ENCODE measurements at places on chromosomes 13 and 19.

DNA sequence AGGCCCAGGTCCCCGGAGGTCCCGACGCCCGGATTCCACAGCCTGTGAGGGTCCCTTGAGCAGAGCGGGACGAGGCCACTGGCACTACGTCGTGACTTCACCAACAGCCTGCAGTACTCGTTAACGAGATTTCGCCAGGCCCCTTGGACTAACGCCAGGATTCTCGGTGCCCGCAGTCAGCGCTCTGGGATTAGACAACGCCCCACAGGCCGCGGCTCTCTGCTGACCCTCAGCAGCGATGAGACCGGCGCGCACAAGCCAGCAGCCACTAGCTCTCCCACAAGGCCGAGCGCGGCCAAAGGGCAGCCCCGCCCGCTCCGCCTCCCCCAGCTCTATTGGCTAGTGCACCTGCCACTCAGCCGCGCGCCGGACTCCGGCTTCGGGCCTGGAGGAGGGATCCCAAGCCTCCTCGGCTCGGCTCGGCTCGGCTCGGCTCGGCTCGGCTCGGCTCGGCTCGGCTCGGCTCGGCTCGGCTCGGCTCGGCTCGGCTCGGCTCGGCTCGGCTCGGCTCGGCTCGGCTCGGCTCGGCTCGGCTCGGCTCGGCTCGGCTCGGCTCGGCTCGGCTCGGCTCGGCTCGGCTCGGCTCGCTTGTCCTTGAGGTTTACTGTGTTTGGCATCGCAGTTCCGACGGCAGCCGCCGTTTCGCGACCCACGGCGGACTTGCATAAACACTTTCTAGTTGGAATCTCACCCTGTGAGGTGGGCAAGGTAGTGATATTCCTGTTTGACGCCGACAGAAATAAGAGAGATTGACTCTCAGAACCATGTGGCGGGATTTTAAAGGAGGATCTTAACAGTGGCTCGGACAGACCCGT, 231.7 kb upstream of the SERP2 start:
- DNase-seq, result peak; percentile 96

GRCh38 chr19:47305309-47305751, 4.3 kb upstream of the C5AR1 start:
- peak; percentile 71 for DNase-seq

DNA sequence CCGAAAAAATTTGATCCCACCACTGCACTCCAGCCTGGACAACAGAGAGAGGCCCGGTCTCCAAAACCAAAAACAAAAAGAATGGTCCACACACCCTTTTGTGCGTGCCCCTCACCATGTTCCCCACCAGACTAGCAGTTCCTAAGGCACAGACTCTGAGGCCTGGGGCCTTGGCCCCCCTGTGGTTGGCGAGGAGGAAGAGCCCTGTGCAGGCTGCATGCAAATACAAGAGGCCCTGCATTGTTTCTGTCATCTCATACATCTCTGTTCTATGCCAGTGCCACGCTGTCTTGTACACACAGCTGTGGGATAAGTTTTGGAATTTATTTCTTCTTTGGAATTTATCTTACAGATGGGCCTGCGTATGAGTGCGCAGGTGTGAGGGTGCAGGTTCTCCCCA, 4.7 kb upstream of the YJEFN3 start:
- no peak for DNase-seq

GRCh38 chr13:111847964-111848363, 219.0 kb upstream of the SOX1 start:
- no peak for DNase-seq

GRCh38 chr13:49235856-49236431, 11.8 kb upstream of the CDADC1 start:
- no peak for DNase-seq

- DNase-seq, result no peak
Measured at GRCh38 chr13:20373861-20374260, 141.7 kb upstream of the GJB6 start.

DNA sequence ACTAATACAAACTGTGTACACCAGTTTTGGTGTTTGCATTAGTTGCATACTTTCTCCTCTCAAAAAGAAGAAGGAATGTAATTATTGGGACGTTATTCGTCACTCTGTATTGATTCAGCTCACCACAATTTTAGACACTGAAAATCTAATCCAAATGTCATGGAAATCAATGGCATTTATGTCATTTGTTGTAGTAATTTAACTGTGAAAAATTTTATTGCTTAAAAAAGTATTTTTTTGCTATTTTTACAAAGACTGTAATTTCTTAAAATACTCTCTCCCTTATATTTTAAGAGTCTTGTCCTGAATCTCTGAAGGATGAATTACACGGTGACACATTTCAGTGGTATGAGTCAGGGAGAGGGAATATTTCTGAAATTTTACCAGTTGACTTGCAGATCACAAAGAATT, 2117.6 kb downstream of the PCDH9 start:
- DNase-seq, result no peak

GRCh38 chr19:38616265-38616664, 1.5 kb downstream of the MAP4K1 start:
- no peak for DNase-seq

GRCh38 chr13:84439108-84439507, 556.8 kb upstream of the SLITRK1 start:
- no peak for DNase-seq

DNA sequence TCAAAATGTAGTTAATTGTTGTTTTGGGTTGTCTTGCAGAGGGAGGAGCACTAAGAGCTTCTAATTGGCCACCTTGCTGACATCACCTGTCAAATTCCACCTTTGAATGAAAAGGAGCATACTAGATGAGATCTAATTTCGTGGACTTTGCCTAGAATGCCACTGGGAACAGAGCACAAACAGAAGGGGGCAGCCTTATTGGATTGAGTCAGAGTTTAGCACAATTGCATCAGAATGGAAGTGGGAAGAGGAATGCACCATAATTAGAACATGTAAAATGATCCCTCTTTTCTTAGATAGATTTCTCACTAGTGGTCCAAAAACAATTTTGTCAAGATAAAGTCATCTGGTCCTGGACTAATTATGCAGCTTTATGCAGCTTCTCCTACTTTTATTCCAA, 1552.2 kb downstream of the PCDH9 start:
- DNase-seq, result no peak

DNA sequence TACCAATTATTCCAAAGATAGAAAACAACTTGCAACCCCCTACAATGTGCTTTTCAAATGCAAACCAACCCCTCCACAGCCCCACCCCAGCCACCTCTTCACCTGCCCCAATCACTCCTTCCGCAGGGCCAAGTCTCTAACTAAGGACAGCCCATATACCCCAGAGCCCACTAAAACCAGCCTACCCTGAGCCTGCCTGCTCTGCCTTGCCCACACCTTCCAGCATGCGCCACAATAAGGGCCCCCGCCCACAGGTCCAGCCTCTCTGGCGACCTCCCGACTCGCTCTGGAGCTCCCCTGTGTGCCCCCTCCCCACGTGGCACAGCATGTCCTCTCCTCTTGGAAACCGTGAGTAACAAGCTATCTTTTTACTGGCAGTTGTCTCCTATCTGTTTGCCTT, 42.8 kb upstream of the MEDAG start:
- no peak for DNase-seq

GRCh38 chr13:46311217-46311616, 75.8 kb downstream of the RUBCNL start:
- DNase-seq, result no peak

- peak; percentile 65 for DNase-seq
Measured at GRCh38 chr19:48812094-48812929, 1.5 kb upstream of the BCAT2 start.

DNA sequence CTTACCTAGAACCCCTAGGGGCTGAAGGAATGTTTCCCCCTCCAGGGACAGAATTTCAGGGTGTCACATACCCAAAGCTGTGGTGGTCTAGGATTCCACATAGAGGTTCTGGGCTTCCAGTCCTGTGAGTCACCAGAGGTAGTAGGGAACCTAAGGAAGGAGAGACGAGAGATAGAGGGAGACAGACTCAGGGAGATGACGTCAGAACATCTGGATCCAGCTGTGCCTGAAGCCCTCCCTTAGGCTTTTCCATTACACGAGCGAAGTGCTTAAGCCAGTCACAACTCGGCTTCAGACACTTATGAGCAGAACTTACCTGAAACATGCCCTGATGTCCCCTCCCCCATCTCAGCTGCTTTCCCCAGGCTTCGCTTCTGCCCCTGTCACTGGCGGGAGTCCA, 11.8 kb upstream of the SELENOW start:
- no peak for DNase-seq

GRCh38 chr19:35882114-35882832, 13.9 kb downstream of the APLP1 start:
- peak; percentile 86 for DNase-seq

GRCh38 chr13:47798906-47799305, 202.2 kb downstream of the SUCLA2 start:
- DNase-seq, result peak; percentile 16

GRCh38 chr13:19589312-19589711, 28.0 kb upstream of the TPTE2 start:
- DNase-seq, result no peak

GRCh38 chr13:25345576-25345975, 26.2 kb upstream of the ATP8A2 start:
- no peak for DNase-seq

- DNase-seq, result peak; percentile 36
Measured at GRCh38 chr19:39212375-39212742, 8.3 kb upstream of the SYCN start.

DNA sequence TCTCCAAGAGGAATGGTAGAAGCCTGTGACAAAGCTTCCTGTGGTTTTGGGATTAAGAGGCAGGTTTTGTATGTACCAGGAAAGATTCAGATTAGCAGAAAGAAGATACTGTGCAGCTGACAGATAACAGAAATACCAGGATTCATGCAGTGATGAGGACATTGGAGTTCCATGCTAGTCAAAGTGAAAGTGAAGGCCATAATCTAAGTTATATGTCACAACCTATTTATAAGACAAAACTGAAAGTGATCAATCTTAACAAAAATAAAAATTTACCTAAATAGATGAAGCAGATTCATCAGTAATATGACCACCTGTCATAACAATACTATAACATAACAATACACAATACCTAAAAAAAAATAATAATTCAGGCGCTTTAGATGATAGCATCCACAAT, 1305.2 kb upstream of the PCDH9 start:
- no peak for DNase-seq

GRCh38 chr19:29259153-29259552, 46.2 kb upstream of the UQCRFS1 start:
- DNase-seq, result no peak

GRCh38 chr13:42626176-42626860, 52.4 kb downstream of the TNFSF11 start:
- DNase-seq, result no peak

- no peak for DNase-seq
Measured at GRCh38 chr13:24678151-24678550, 2.1 kb upstream of the ATP12A start.

GRCh38 chr19:52176574-52176973, 5.2 kb upstream of the ZNF836 start:
- no peak for DNase-seq

- DNase-seq, result no peak
Measured at GRCh38 chr19:57010541-57010940, 109.2 kb upstream of the USP29 start.

DNA sequence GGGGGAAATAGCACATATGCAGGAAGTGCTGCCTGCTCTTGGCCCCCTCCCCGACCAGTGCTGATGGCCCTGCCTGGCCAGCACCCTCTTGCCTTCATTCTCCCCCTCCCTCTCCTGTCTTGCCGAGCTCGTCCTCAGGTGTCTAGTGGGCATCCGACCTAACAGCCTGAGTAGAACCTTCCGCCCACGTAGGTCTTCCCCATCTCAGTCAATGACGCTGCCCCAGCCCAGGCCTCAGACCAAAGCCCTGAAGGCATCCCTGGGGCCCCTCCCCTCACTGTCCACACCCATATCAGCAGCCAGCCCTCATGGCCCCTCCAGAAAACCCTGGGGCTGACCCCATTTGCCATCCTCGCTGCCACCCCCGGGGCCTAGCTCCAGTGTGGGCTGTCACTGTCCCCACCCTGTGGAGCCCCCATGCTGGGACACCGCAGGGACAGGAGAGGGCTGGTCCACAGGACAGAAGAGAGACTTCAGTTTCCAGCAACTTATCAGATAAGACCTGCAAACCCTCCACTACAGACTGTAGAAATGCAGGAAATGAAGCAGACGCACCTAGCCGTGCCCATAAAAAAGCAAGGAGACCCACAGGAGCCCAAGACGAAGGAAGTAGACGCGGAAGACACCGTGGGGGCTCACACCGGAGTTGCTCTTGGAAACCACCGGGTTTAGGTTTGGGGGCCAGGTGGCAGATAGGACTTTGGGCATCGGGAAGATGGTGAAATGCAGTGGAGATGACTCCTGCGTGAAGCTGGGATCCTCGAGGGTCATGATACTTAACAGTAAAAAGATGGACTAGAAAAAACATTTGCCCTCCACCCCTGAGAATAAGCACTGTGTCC, 38.3 kb downstream of the AP1M1 start:
- no peak for DNase-seq

- no peak for DNase-seq
Measured at GRCh38 chr13:35744144-35744543, 267.7 kb upstream of the MAB21L1 start.

- no peak for DNase-seq
Measured at GRCh38 chr13:73715114-73715910, 418.9 kb downstream of the KLF12 start.

- DNase-seq, result no peak
Measured at GRCh38 chr13:83024232-83024631, 858.0 kb downstream of the SLITRK1 start.

DNA sequence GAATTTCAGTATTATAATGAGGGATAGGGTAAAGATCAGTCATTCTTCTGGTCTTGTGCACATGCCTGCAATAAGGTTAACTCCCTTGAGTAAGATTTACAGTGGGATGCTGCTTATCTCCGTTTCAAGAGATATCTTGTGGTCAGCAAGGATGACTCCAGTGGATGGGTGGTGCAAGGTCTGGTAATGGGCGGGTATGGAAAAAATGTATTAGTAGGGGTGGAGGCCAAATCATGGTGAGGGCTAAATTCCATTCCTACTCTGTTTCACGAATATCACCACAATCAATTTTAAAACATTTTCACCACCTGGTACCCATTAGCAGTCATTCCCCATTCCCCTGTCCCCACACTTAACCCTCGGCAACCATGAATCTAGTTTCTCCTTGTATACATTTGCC, 40.6 kb downstream of the CCDC122 start:
- no peak for DNase-seq

GRCh38 chr19:18861917-18862316, 30.2 kb downstream of the UPF1 start:
- no peak for DNase-seq
